ENCODE measurements at places on chromosomes 2 and 18. TPM values are rescaled to one million over a fixed set of nuclear protein-coding genes. Genes with fewer than 3 reads are reported as not detected.
A peak's percentile ranks its signal among the peaks of the same experiment; 100 is the strongest.

- H3K36me3 ChIP-seq = no peaks in the 10 kb centered on the region
- H3K4me1 ChIP-seq = peaks cover 35% of the 10 kb centered on the region
- H3K27ac ChIP-seq = no peak overlapping the region
- no peaks in the 10 kb centered on the region for H3K27me3 ChIP-seq
- H3K4me3 ChIP-seq = no peak overlapping the region
Measured at GRCh38 chr2:121694398-121695170, 42.1 kb downstream of the NIFK start.

- no peak overlapping the region for H3K4me3 ChIP-seq
- no peaks in the 10 kb centered on the region for H3K27me3 ChIP-seq
- peak; percentile 90 for DNase-seq
- no peaks in the 10 kb centered on the region for H3K36me3 ChIP-seq
Measured at GRCh38 chr2:19711470-19712372, 190.1 kb downstream of the TTC32 start.

The CYS1 gene
- 0.43 TPM for total RNA-seq

GRCh38 chr18:39314595-39314994, 1749.0 kb upstream of the CELF4 start:
- H3K4me1 ChIP-seq = no peaks in the 10 kb centered on the region
- H3K27me3 ChIP-seq = no peaks in the 10 kb centered on the region
- no peak overlapping the region for H3K27ac ChIP-seq
- no peaks in the 10 kb centered on the region for H3K36me3 ChIP-seq
- H3K4me3 ChIP-seq = no peak overlapping the region

DNA sequence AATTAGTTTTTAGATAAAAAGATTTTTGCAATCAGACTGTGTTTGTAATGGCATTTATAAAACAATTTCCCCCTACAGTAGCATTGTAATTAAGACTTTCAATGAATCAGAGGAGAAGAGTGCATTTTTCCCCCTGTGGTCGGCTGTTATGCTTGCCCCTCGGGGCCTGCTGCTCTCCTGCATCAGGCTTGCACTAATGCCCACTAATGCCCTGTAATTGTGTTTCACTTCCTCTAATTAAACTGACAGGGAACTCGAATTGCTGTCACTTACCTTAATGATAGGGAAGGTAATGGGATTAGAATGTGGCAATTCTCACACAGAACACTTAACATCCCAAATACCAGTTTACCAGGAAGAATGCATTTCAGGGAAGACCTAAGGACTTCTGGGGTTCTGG, 61.2 kb upstream of the LRRTM1 start:
- H3K36me3 ChIP-seq = no peaks in the 10 kb centered on the region
- H3K27me3 ChIP-seq = peaks cover 9% of the 10 kb centered on the region
- H3K4me1 ChIP-seq = no peaks in the 10 kb centered on the region

The CCDC74B gene
- 1.9 TPM for total RNA-seq

DNA sequence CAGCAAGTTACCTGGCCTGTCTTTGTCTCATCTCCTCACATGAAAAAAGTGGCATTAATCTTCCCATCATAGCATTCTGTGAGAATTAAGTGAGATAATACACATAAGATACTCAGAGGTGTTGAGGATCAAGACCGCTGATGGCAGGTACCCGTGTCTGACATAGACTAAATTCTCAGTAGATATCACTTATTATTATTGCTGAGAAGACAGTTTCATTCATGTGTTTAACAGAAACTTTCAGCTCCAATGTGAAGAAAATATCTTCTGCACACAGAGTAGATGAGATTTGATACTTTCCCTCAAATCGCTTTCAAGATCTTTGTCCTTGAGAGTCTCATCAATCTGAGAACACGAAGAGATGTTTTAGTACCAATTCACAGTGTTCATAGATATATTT, 809.4 kb downstream of the TSN start:
- no peaks in the 10 kb centered on the region for H3K4me1 ChIP-seq
- no peak overlapping the region for H3K27ac ChIP-seq
- no peak for DNase-seq
- H3K27me3 ChIP-seq = peaks cover 5% of the 10 kb centered on the region
- H3K4me3 ChIP-seq = no peak overlapping the region
- H3K36me3 ChIP-seq = no peaks in the 10 kb centered on the region

The SERPINB8 gene
- 7.2 TPM for total RNA-seq

GRCh38 chr2:172484253-172484652, 56.9 kb downstream of the ITGA6 start:
- no peaks in the 10 kb centered on the region for H3K27me3 ChIP-seq
- H3K27ac ChIP-seq = no peak overlapping the region
- 0 out of 2 replicates have a peak, but pooled peaks cover 5% of the 10 kb centered on the region for H3K4me1 ChIP-seq
- no peak for DNase-seq
- no peak overlapping the region for H3K4me3 ChIP-seq

The GPR17 gene
- total RNA-seq = not detected

The SLC4A5 gene
- total RNA-seq = 1.2 TPM

- no peak for DNase-seq
- H3K27me3 ChIP-seq = no peaks in the 10 kb centered on the region
- no peak overlapping the region for H3K27ac ChIP-seq
- peaks cover 20% of the 10 kb centered on the region for H3K4me1 ChIP-seq
- H3K4me3 ChIP-seq = no peak overlapping the region
Measured at GRCh38 chr18:73613706-73614340, 533.8 kb downstream of the FBXO15 start.

The COL5A2 gene
- 0.55 TPM for total RNA-seq

DNA sequence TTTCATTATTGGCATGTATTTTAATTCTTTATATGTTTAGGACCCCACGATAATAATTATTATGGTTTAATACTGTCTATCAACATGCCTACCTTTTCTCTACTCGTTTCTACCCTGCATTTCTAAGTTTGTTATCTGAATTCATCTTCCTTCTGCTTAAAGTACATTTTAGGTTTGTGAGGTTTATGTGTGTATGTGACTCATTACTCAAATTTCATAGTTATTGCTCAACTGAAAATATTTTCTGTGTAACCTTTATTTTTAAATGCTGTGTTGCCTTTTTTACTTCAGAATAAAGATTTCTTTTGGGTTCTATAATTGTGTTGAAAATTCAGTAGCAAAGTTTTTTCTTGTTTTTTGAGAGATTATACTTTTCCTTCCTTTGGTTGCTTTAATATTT, 933.9 kb upstream of the LRRTM1 start:
- no peaks in the 10 kb centered on the region for H3K4me1 ChIP-seq
- no peak overlapping the region for H3K4me3 ChIP-seq
- no peaks in the 10 kb centered on the region for H3K36me3 ChIP-seq
- H3K27me3 ChIP-seq = no peaks in the 10 kb centered on the region
- no peak overlapping the region for H3K27ac ChIP-seq

DNA sequence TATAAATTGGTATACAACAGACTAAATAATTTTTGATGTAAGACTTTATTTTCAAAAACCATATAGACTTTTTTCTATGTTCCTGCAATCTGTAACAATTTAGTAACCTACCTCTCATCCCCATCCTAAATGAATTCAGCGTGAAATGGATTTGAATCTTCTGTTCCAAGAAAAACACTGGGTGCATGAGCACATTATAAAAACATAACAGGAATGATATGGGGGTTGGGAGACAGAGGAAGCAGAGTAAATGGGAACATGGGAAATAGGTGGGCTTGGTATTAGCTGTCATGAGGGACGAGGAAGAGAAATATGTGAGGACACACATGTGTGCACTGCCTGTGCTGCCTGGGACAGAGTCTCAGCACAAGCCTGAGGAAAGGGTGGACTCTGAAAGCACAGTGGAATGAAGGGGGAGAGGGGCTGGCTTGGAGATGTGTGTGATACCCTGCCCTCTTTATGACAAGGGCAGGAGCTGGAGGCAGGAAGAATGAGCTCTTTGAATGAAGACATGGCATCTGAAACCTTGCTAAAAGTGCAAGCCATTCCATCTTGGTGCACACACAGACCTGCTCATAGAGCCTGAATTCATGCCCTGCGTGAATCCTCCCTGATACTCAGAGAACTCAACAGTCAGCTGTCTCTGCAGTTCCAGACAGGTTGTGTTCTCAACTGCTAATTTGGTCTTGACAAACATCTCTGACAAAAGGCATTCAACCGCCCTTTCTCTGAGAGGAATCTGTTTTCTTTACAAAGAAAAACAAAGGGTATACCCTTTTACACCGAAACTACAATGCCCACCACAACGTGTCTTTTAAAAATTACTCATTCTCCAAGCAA, 66.6 kb downstream of the EPB41L3 start:
- H3K27ac ChIP-seq = no peak overlapping the region
- no peaks in the 10 kb centered on the region for H3K4me1 ChIP-seq
- H3K4me3 ChIP-seq = no peak overlapping the region
- no peak for DNase-seq
- peaks cover 15% of the 10 kb centered on the region for H3K27me3 ChIP-seq
- H3K36me3 ChIP-seq = no peaks in the 10 kb centered on the region
